ENCODE measurements at places on chromosomes 6 and 20.

DNA sequence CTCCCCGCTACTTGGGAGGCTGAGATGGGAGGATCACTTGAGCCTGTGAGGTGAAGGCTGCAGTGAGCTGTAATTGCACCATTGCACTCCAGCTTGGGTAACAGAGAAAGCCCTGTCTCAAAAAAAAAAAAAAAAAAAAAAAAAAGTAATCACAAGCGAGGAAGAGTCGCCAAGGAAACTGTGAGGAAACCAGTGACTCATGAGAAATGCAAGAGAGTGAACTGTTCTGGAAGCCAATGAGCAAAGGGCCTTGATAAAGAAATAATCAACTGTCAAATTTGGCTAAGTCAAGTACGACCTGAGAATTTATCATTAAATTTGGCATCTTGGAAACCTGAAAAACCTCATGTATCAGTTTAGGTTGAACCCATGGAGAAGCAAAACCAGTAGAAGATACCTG, 16.1 kb upstream of the LAMP5 start:
- DNase-seq = no peak

DNA sequence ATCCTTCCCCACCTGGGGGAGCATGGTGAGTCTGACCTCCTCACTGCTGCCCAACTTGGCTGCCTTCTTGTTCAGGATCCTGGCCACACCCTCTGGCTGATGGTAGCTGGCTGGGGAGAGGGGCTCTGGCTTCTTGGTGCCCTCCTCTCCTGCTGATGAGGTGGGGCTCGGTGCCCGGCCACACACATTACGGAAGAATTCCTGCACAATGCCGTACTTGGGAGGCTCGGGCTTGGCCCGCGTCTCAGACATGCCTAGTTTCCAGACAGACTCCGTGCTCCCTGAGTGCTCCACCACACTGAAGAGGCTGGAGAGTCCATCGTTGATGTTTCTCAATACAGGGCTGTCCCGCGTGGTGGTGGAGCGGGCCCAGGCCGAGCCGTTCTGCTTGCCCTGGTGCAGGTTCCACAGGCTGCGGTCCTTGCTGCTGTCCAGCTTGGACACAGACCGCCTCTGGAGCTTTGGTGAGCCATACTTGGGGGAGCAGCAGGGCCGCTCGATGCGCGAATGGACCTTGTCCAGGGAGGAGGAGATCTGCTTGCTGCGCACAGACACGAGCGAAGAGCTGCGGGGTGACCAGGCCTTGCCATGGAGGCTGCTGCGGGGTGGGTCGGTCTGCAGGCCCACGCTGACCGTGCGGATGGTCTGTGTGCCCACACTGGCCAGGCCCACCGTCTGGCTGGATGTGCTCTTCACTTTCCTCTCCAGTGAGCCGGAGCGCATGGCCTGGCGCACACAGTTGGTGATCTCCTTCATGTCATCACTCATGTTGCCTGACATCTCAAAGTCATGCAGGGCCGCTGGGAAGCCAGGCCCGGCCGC, 19.9 kb upstream of the DSN1 start:
- DNase-seq = peak; percentile 66

- DNase-seq = no peak
Measured at GRCh38 chr6:47680724-47681123, 17.7 kb upstream of the ADGRF4 start.

GRCh38 chr6:134480593-134480992, 162.7 kb upstream of the SGK1 start:
- no peak for DNase-seq

DNA sequence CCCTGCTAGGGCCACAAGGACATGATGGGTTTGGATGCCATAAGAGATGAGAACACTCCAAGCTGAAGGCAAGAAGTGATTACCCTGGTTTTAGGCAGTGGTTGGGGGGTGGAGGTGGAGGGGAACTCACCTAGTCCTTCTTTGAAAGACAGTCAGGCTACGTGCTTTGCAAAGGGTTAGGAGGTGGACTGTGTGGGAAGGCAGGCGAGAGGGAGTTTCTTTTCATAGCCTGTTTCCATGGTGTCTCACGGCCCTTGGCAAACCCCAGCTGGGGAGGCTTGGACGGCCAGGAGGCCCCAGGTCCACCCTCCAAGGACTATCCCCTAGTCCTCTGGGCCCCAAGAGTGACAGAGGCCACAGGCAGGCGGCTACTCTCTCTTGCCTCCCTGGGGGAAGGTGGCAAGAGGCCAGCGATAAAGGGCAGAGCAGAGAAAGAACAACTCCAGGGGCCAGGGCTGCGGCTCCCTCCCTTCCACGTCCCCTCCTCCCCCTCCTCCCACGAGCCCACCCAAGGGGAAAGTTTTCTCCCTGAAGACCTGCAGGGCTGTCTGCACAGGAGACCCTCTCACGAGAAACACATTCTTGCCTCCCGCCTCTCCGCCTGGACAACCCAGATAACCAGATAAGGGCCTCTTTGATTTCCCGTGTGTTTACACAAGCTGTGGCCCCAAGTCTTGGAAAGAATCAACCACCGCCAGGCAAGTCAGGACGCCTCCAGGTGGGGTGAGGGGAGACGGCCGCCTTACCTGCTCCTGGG, 74.4 kb downstream of the NOL4L start:
- DNase-seq = peak; percentile 43

DNA sequence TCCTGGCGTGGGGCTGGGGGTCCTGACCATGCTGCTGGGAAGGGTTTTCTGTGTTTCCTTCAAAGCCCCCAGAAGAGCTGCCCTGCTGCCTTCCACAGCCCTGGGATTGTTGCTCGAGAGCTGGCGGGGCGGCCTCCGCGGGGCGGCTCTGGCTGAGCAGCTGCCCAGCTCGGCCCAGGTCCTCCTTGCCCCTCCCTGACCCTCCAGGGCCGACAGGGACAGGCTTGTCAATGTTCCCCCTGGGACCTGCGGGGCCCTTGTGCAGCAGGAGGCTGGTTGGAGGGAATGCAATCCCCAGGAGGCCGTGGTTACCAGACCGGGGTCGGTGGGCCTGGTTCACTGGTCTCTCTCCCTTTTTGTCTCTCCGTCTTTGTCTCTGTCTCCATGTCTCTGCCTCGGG, 19.9 kb downstream of the GATA5 start:
- DNase-seq = no peak

GRCh38 chr6:108565091-108565766, 4.5 kb downstream of the FOXO3 start:
- DNase-seq = no peak

GRCh38 chr6:38051819-38052434, 232.4 kb downstream of the ZFAND3 start:
- DNase-seq = no peak

- DNase-seq = no peak
Measured at GRCh38 chr6:158041788-158042187, 60.1 kb downstream of the SYNJ2 start.

- no peak for DNase-seq
Measured at GRCh38 chr20:11755071-11755841, 162.4 kb upstream of the BTBD3 start.

DNA sequence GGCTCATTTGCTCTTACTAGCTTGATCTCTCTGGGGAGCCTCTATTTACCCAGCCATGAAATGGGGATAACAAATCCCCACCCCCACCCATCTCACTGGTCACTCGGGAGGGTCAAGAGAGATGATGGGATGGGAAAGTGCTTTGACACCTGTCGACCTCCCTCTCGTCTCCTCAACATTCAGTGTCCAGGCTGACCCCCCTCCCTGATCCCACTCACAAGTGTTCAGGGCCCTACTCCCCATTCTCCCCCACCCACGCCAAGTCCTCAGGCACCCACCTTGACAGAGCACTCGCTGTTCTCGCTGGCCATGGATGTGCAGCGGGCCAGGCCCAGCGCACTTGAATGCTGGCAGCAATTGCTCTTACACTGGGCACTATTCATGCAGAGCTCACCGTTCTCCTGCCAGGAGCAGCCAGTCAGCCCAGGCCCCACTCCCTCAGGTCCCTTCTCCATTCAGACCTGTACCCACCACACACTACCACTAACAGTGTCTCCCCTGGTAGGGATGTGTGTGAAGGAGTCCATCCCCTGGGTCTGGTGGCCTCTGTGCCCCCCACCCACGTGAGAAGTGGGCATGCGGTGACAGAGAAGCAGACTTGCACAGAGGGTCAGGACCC, 1.6 kb downstream of the CLPS start:
- DNase-seq = no peak

- DNase-seq = peak; percentile 78
Measured at GRCh38 chr6:113306552-113307145, 550.5 kb upstream of the MARCKS start.

DNA sequence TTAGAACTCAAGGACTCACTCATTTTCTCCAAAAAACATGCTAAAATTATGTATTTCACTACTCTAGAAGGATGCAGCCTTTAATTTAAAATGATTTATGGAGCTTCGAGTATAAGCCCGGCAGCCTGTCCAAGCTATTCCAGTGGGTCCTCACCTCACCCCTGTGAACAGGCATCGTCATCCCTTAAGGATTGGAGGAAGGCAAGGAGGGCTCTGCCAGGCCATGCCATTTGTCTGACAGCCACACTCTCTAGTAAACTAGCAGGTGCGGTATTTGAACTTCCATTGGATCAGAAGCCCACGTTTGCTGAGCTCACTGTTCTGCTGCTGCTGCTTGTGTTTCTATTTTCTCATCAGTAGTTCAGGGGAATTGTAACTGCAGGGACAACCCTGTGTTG, 39.8 kb upstream of the NAA20 start:
- no peak for DNase-seq

GRCh38 chr20:5781798-5782750, 31.9 kb downstream of the SHLD1 start:
- no peak for DNase-seq

DNA sequence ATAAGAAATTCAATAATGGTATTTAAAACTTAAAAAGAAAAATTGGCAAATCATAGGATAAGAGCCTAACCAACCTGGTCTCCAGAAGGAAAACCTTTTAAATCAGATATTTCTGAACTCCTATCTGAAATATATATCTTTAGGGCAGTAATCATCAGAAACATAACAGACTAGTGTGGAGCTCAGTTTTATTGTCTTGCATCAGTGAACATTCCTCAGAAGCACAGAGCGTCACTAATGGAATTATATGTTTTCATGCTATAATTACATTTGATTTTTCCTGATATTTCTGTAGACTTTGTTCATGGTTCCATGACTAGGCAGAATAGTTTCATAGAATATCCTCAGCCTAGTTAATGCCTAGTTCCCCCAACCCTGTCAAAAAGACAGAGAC, 262.2 kb downstream of the EYA4 start:
- DNase-seq = no peak

- no peak for DNase-seq
Measured at GRCh38 chr6:128516514-128516898, 3.9 kb downstream of the PTPRK start.

All from aorta (tissue), 5 donors.